ENCODE measurements at places on chromosomes 16 and 17.

DNA sequence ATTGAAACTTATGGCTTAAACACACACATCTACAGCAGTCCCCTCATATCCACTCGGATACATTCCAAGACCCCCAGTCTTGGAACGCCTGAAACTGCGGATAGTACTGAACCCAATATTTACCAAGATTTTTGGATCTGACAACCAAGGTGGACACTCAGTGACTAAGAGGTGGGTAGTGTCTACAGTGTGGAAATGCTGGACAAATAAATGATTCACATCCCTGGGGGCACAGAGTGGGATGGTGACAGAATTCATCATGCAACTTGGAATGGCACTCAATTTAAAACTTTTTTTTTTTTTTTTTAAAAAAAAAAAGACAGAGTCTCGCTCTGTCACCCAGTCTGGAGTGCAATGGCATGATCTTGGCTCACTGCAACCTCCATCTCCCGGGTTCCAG, 54.2 kb upstream of the TRAP1 start:
- DNase-seq = no peak

DNA sequence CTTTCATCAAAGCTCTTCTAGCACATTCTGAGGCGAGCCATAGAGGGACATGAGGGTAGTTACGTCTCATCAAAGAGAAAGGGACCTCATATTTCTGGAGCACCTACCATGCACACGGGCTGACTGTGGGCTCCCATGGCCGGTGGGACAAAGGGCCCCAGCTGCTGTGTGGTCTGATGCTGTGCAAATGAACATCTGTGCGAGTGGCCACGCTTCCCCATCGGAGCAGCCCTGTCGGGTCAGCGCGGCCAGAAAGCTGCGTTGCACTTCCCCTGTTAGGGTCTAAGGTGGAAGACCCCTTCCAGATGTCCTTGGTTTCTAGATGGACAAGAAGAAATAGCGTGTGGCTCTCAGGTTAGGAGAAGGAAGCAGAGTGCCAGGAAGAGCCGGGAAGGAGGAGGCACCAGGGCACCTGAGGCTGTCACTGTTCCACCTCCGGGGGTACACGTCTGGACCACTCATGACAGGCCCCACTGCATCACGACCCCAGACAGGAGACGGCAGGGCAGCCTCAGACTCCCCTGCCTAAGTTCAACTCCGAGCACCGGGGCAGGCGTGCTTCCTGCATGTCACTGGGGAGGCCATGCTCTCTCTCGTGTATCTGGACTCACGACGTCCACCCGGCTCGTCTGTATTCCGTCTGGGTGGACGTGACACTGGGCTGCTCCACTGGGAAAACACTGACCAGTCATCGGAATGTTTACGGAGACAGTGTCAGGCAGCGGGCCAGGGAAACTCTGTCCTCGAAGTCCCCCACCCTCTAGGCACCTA, 8.5 kb upstream of the BAIAP2 start:
- DNase-seq = no peak

- DNase-seq = no peak
Observed at GRCh38 chr16:1461146-1461545, 13.7 kb downstream of the CLCN7 start.

DNA sequence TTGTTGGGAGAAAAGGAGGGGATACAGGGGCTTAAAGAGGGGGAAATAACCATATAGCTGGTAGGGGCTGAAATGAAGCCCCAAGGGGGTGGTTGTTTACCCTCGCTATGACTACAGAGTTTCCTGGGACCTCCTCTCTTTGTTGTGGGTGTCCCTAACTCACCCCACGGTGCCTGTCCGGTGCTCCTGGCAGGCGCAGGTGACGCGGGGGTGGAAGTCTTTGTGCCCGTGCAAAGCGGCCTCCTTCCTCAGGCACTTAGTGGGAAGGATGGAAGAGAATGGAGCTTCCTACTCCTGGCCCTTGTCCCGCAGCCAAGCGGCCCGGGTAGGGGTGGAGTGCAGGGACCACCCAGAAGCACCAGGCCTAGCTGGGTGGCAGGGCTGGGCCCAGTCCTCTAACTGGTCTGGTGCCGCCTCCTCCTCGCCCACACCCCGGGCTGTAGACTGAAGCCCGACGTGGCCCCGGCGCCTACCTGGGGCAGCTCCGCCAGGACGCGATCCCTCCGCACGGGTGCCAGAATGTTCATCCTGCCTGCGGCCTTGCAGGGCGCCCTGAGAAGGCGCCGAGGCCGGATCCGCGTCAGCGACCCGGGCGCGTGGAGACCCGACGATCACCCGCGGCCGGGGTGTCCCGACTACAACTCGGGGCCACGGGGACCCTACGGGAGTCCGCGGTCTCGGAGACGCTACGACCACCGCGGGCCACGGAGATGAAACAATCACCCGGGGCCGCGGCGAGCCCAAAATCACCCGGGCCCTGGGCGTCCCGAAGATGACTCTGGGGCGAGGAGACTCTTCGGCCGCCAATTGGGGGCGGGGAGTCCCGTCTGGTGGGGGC, 709 bp downstream of the RAB34 start:
- DNase-seq = no peak

DNA sequence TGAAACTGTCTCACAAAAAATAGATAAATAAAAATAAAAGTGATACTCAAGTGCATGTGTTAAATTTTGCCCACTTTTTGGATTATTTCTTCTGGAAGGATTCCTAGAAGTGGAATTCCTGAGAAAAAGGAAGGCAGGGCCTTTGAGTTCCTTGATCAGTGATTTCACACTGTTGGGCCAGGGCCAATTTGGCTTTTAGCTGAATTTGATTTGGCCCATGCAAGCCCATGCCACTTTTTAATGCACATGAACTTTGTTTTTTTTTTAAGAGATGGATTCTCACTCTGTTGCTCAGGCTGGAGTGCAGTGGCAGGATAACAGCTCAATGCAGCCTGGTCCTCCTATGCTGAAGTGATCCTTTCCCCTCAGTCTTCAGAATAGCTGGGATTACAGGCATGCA, 96.3 kb downstream of the TNFRSF13B start:
- DNase-seq = no peak

DNA sequence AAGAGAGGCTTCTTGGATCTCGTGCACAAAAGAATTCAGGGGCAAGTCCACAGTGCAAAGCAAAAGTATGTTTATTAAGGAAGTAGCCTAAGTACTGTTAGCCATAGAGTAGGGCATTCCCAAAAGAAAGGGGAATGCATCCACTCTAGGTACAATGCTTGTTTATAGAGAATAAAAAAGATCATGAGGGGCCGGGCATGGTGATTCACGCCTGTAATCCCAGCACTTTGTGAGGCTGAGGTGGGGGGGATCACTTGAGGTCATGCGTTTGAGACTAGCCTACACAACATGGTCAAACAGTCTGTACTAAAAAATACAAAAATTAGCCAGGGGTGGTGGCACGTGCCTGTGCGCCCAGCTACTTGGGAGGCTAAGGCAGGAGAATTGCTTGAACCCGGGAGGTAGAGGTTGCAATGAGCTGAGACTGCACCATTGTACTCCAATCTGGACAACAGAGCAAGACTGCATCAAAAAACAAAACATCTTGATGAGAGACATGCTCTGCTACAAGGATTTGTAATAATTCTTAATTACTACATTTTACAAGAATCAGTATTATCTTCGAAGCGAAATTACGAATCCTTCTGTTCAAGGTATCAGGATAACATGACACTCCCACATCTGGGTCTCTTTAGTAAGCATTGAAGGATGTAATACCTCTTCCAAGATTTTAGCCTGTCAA, 191.6 kb downstream of the CPPED1 start:
- no peak for DNase-seq

GRCh38 chr17:58630883-58631522, 60.8 kb downstream of the TEX14 start:
- DNase-seq = no peak

DNA sequence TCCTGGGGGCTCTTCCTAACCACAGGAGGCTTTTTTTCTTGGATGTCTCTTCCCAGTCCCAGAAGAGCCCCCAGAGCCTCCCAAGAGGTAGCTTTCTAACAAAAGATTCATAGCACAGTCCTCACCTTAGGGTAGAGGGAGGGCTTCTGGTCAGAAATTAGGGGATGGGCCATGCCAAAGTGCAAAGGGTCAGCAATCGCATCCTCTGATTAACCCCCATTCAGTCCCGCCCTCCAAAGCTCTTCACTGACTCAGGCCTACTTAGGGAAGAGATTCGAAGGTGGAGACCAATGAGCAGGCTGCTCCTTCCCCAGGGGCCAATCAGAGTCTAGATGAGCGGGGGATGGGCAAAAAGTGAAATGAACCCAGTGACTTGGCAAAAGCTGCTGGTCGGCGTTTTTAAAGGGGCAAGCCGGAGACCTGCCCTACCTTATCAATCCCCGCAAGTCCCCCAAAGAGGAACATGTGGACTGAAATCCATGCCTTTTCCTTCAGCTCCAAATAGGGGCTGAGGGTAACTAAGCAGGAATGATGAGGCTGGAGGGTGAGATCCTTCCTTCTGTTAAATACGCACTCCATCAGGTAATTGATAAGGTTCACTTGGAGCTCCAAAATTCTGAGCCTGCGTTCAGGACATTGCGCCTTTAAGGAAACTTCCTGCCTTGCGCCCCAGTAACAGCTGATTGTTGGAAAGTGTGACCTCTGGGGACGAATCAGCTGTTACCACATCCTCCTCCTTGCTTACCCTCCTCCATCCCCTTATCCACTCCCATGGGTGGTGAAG, 6.9 kb upstream of the TLCD2 start:
- peak; percentile 67 for DNase-seq

DNA sequence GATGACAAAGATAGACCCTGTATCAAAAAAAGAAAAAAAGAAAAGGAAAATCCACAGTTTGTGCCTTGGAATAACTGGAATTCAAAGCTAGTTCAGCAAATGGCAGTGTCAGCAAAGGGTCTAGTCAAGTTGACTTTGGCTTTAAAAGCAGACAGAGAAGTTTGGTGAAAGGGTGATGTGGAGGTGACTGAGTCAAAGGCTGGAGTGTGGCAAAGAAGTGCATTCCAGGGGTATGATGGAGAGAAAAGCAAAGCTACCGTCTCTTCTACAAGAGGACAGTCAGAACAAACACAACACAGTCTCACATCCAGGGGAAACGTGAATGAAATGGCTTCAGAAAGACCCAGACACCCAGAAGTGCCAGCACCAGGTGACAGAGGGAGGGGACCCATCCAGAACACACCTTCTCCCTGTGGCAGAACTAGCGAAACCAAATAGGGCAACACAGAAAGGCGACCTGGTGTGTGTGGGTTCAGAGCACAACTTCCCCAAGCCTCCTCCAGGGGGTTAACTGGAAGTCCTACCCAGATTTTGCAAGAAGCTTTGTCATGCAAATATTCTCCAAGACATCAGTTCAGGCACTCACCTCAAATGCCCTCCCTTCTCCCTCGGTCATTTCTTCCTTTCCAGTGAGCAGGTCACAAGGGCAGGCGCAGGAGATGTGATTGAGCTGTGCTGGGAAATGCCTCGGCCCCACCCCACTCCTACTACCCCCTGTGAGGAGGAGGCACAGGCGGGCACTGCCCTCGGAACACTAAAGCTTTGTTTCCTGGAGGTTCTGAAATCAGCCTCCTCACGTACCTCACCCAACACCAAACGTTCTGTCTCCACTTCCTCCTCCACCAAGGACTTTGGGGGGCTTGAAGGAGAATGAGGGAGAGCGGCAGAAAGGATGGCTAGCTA, 481.9 kb downstream of the SOX9 start:
- DNase-seq = no peak

- DNase-seq = no peak
Observed at GRCh38 chr17:64218066-64218465, 45.0 kb downstream of the TEX2 start.

DNA sequence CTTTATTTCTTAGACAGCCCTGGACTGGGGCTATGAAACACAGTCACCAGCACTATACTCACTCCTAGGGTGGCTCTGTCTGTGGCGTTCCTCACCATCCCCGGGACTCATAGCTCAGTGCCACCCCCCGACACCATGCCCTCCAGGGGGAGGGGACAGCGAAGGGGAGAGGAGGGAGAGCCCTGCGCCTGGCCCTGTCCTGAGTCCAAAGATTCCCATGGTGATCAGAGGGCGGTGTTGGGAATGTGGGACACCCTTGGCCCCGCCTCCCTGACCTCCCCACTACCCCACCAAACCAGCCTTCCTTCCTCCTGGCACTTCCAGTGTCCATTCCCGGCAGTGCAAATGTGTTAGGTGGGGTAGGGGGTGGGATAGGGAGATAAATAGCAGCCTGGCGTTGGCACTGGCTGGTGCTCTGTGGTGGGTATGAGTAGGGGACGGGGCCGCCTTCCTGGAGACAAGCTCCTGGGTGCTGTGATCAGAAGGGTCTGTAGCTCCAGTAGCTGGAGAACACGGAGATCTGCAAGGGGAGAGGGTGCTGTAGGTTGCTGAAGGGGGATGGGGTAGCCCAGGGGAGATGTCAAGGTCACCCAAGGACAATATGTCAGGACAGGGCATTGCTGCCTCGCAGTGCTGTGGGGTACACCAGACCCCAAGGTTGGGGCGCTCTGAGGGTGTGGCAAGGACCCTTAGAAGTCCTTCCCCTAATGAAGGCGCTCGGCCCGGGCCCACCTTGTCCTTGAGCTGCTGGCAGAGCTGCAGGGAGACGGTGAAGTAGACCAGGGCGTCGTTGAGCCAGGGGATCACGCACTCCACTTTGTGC, 2.0 kb downstream of the SMIM22 start:
- no peak for DNase-seq

DNA sequence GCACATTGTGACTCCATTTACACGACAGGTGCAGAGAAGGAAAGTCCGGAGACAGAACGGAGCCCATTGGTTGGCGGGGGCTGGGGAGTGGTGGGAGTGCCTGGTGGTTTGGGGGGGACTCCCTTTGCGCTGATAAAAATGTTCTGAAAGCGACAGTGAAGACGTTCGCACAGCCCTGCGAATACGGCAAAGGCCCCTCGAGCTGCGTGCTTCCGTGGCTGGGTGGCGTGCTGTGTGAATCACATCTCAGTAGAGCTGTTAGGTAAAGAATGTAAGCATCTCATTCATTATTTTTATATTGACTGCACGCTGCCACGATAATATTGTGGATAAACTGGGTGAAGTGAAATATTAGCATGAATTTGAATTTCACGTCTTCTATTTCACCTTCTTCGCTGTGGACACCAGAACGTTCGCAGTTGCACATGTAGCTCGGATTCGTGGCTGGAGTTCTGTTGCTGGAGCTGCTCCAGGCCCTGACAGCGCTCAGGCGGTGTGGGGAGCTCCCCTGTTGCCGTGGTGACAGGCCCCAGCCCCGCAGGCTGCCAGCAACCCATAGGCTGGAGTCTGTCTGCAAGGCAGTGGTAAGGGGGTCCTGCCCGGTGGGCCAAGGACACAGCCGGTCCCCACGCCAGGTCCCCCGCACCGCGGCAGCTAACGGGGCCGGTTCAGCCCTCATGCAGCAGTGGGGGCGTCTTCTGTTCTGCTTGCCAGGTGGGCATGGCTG, 44.6 kb downstream of the SOX8 start:
- DNase-seq = no peak

DNA sequence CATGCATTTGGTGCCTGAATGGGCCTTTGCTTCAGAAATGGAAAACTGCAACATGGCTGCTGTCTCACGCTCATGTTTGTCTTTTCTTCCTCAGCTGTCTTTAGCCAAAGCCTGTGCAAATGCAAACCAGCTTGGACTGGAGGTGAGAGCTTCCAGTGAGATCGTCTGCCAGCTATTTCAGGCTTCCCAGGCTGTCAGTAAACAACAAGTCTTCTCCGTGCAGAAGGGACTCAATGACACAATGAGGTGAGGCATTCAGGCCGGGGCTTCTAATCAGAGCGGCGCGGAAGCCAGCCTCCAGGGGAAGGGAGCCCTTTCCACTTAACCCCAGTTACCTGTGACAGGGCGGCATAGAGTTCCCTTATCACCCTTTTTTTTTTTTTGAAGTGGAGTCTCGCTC, 14.3 kb downstream of the CCNF start:
- DNase-seq = no peak

- DNase-seq = no peak
Observed at GRCh38 chr16:61324044-61324443, 712.2 kb downstream of the CDH8 start.

- DNase-seq = no peak
Observed at GRCh38 chr16:58931436-58931835, 197.3 kb upstream of the GOT2 start.

GRCh38 chr17:79020631-79021301, 3.2 kb upstream of the C1QTNF1 start:
- DNase-seq = no peak
